Fibroblast of skin of abdomen (primary cell): ENCODE measurements at places on chromosomes 11 and 22.

GRCh38 chr22:30116362-30117117 lies 36.3 kb downstream of the HORMAD2 start:
- peak; percentile 77 for DNase-seq

- DNase-seq = no peak
These were observed 264.8 kb downstream of the INSC start for GRCh38 chr11:15379483-15379882.

GRCh38 chr11:72174302-72175070 lies 17.5 kb upstream of the FOLR1 start:
- no peak for DNase-seq

DNA sequence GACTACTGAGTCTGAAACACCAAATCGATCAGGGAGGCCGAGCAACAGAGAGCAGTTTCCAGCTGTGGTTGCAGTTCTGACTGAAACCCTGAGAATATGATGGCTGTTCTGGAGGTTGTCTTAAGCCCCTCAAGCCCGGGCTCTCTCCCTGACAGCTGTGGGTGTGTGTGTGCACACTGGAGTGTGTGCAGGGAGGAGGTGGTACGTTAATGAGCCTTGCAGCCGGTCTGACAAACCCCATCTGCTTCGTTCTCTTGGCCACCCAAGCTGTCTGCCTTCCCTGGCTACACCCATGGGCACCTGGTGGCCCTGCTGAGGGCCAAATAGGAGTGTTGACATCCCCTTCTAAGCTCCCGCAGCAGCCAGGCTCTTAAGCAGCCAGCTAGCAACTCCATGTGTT lies 189.8 kb downstream of the KIRREL3 start:
- DNase-seq = no peak

DNA sequence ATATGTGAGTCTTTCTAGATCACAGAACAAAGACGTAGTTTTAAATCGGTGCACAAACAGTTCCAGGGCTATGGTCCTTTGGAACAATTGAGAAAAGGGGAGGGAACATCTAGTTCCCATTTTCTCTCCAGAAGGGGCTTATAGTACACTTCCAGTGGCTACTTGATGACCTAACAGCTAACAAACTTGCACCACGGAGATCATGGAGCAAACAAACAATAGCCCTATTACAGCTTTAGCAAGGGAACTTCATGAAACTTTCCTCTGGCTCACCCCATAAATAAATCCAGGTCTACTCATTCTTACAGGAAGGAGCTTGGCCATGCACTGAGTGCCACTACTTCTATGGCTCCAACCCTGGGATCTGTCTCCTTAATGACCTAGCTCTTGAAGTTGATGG lies 8.3 kb upstream of the FOLR2 start:
- DNase-seq = no peak

DNA sequence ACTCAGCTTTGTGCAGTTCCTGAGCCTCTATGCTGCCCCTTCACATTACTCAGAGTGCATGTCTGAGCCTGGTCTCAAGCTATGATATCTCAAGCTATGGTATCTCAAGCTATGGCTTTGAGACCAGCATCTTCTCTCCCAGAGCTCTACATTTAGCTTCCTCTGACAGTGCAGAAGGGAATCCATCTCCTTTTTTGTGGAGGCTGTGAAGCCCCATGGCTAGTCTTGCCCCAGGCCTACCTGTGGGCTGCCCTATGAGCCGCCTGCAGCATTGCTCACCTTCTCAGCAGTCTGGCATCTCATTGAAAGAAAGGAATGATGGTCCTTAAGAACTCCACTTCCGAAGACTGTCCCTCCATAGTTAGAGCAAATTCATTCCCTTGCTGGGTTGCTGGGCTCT lies 12.6 kb downstream of the PGAP2 start:
- DNase-seq = no peak

DNA sequence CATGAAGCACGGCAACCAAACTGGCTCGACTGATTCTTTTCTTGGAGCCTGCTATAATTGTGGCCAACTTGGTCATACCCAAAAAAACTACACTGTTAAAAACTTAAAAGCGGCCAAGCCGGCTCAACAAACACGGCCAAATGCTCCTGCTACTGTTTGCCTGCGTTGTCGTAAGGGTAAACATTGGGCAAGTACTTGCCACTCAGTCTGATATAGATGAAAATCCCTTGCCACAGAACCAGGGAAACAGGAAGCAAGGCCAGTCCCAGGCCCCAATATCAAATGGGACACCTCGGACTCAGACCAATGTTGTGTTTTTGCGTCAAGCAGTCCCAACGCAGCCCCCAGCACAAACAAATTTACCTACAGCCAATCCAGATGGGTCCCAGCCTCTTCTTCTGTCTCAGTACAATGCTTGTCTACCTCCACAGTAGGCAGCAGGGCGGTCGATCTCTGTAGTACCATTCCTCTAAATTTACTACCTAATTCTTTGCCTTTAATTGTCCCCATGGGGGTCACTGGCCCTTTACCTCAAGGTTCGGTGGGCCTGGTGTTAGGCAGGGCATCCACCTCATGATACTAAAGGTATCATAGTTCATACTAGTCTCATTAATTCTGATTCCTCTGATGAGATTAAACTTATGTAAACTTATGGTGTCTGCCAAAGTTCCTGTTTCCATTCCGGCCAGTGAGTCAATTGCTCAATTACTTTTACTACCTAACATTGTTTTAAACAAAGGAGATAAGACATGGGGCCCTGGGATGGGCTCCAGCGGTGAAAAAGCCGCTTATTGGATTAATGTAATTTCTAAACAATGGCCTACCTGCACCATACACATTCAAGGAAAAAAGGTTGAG lies 3.7 kb upstream of the COMT start:
- no peak for DNase-seq

- DNase-seq = no peak
These were observed 6.8 kb downstream of the NHERF4 start for GRCh38 chr11:119192111-119192510.

DNA sequence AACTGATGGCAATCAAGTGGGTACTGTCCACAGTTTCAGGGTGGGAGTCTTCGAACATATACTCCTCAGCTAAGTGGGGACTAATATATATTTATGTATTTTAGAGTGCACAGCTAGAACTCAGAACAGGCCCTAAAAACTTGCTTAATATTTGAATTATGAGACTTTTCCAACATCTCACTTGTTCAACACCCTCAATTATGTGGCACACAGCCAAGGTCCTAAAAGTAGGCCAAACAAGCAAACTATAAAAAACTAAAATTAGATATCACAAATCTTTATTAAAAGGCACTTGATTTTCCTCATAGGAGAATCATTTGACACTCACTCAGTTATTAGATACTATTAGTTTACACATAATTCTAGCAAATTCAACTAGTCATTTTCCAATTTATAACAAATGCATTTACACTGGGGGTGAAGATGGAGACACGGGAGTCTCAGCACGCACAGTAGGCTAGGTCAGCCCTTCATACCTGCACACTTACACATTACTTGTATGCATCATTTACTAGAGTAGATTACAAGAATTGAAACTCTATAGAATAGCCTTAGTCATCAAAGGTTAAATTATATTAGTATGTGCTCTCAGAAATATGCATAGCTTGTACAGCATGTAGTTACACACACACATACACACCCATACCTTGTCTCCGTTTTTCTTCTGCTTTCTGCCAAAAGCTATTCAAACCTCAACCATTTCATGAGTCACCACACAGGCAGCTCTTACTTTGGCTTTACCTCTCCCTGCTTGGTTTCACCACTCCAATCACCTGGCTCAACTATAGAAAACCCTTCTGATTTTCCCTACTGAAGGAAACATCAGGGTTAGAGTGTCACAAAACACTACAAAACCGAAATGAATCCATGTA lies 171.5 kb downstream of the SBF2 start:
- DNase-seq = peak; percentile 76

GRCh38 chr22:19764636-19765476 lies 4.3 kb downstream of the TBX1 start:
- no peak for DNase-seq

DNA sequence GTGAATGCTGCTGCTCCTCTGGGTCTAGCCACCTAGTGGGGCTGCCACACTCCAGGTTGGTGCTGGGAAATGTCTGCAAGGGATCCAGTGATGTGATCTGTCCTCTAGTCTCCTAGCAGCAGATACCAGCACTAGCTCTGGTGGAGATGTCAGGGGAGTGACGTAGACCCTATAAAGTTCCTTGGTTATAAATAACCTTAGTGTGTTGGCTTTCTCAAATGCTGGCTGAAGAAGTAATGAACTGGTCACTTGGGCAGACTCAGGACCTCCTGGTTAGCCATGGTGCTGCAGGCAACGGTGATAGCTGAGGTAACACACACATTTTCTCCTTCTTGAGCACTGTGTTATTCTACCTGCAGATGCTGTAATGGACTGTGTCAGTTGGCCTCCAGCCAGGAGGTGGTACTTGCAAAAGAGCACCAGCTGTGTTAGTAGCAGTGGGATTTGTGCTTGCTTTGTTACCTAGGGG lies 35.5 kb downstream of the BBOX1 start:
- DNase-seq = no peak

- peak; percentile 95 for DNase-seq
These were observed 88.9 kb downstream of the KCNQ1 start for GRCh38 chr11:2533587-2534133.

GRCh38 chr11:5367448-5368074 lies 16.1 kb upstream of the OR51M1 start:
- peak; percentile 85 for DNase-seq

- DNase-seq = no peak
These were observed 58.3 kb downstream of the TMPRSS5 start for GRCh38 chr11:113647856-113648255.

- DNase-seq = no peak
These were observed 14.6 kb downstream of the MRGPRF start for GRCh38 chr11:68998390-68998911.

- DNase-seq = no peak
These were observed 431 bp downstream of the KMT2A start for GRCh38 chr11:118436639-118437207.

- no peak for DNase-seq
These were observed 144.4 kb upstream of the TEAD1 start for GRCh38 chr11:12529793-12530192.

DNA sequence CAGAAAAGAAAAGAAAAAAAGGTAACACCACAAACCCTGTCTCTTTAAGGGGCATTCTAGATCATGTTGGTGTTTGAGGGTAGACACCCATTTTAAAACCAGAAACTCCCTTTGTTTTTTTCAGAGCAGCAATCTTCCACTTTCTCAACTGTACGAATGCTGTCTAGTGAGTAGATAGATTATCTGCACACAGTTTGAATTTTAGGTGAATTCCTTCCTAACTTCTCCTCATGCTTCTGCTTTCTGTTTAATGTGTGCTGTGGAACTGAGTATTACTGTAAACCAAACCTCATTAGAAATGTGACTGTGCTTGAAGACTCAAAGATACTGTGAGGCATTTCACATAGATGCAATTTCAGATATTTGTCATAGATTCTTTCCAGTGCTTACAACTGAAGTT lies 102.4 kb downstream of the PRMT3 start:
- DNase-seq = no peak

DNA sequence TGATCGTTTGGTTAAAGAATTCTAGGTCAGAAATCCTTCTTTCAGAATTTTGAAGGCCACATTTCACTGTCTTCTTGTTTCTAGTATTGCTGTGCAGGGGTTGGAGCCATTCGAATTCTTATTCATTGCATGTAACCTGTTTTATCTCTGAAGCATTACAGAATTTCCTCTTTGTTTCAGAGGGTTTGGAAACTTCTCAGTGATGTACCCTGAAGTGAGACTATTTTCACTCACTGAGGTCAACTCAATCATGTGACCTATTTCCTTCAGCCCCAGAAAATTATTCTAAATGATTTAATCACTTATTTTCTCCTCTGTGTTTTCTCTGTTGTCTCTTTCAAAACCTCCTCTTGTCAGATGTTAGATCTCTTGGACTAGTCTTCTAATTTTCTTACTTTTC lies 147.8 kb downstream of the ENTHD1 start:
- no peak for DNase-seq

- peak; percentile 89 for DNase-seq
These were observed 74.0 kb downstream of the ADAMTS15 start for GRCh38 chr11:130522284-130522961.

- DNase-seq = no peak
These were observed 196.4 kb downstream of the DBX1 start for GRCh38 chr11:19963697-19964387.
